ENCODE measurements at places on chromosomes 2 and 18.

GRCh38 chr2:52269696-52270485 lies 1238.0 kb upstream of the NRXN1 start:
- peak; percentile 66 for DNase-seq

DNA sequence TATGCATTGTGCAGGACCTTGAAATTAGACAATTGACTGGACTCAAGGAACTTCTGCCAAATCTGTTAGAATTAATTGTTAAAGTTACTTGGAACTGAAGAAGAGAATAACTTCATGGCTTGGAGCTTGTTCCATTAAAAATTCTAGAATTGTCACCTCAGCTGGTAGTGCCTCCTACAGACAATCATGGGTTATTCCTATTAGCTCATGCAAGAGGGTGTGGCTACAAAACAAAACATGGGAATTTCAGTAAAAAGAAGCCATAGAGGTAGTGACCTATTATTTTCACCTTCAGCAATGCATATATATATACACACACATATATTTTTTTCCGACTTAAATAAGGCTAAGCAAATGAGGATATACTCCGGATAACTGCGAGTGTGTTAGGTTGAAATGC lies 181.9 kb upstream of the DTNA start:
- DNase-seq = no peak

- DNase-seq = no peak
These were observed 268.3 kb upstream of the SALL3 start for GRCh38 chr18:78711316-78711715.

DNA sequence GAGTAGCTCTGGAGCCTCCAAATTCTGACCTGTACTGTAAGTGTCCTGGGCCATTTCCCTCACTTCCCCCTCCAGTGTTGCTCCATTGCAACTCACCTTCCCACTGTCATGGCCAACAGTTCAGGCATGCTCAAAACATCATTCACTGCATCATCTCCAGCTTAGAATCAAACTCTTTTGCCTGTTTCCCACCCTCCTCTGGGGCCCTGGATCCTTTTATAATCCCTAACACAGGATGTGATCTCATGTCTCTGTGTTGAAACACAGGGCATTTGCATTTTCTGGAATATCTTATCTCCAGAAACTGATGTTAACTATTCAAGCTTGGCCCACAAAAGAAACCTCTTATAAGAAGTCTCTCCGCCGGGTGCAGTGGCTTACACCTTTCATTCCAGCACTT lies 3.0 kb downstream of the DPP4 start:
- DNase-seq = no peak

GRCh38 chr2:206422493-206422892 lies 20.8 kb upstream of the ADAM23 start:
- DNase-seq = no peak

DNA sequence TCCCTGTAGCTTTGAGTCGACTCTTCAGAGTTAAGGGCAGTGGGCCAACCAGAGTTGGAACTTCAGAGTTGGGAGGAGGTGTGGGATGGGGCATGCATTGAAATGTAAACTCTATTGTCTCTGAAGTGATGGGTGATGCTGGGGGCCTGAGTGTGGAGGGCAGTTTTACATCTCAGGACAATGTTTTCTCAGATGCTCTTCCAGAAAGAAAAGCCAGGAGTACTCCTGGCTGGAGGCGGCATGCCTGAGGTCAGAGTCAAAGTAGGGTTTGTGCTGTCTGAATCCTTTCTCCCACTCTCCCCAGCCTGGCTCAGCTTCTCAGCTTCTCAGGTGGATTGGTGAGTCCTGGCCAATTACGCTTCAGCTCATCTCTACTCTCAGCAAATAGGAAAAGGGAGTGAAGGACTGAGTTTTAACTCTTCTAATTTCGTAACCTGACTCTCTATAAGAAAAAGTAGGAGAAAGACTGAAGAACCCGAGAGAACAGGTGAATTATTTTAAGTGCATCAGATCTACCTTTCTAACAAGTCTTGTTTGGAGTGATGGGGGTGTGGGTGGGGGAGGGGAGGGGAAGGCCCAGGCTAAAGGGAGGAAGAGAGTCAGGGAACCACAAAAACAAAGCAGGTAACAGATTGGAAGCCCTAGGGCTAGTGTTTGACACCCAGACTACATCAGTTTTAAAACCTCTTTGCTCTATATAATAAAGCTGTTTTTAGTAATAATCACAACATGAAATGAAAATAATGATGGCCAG lies 107.5 kb upstream of the PELI1 start:
- DNase-seq = no peak

DNA sequence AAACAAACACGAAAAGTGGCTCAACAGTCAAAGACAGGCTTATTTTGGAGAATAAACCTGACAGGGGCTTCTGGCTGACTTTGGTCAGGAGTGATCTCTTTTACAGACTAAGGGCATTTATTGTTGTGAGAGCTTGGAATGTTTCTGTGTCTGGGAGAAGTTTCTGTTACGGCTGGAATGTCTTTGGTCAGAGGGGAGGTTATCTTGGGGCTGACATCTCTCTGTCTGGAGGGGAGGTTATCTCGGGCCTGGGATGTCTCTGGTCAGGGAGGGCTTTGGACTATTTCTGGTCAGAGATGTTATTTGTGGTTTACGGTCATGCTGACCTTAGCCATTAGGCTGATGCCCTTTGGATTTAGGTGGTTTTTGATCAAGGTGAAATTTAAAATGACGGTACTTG lies 345.5 kb upstream of the FSIP2 start:
- DNase-seq = no peak

GRCh38 chr2:230951396-230951795 lies 26.4 kb upstream of the GPR55 start:
- DNase-seq = no peak

GRCh38 chr2:22055784-22056620 lies 932.2 kb downstream of the TDRD15 start:
- DNase-seq = no peak

- peak; percentile 63 for DNase-seq
These were observed 26.4 kb downstream of the TBC1D8 start for GRCh38 chr2:101124643-101125366.

GRCh38 chr2:158970241-158970751 lies 1.9 kb downstream of the TANC1 start:
- no peak for DNase-seq

GRCh38 chr2:99910902-99911301 lies 231.5 kb downstream of the AFF3 start:
- no peak for DNase-seq

DNA sequence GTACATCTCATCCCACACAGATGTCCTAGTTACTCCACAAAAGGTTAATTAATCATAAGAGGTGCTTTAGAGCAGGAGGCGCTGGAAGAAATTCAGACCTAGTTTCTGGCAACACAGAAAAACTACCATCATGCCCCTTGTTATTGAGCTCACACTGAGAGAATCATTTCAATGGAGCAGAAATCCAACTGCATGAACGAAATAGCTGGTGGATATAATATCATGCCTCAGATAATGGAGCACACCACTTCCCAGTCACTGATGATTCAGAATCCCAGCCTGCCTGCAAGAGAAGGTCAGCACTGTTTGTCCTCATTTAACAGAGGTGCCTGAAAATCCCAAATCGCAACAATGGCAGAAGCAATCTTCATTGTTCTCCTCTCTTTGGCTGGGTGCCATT lies 125.8 kb upstream of the CREB1 start:
- DNase-seq = no peak

GRCh38 chr2:105274046-105274445 lies 32.5 kb downstream of the GPR45 start:
- no peak for DNase-seq

- DNase-seq = peak; percentile 64
These were observed 78.8 kb upstream of the ATP8B1 start for GRCh38 chr18:57881818-57882413.
